Left renal cortex interstitium (tissue), 4 donors: ENCODE measurements at places on chromosomes 13 and 19.

DNA sequence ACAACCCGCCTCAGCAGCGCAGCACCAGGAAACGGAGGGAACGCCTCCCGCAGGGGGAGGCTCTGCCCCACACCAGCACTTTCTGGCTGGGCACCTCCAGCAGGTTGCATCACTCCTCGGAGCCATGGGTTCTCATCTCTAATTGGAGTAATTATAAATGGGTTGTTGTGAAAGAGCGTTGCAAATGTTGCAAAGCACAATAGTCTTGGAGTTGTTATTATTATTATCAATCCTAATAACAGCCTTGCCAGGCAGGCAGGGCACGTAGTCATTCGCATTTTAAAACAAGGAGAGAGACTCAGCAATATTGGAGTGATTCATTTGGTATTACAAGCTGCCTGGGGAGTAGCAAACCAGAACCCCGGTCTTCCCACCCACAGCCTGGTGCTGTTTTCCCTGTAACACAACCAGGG is 108.6 kb upstream of the GJB6 start:
- no peak for DNase-seq

GRCh38 chr19:55149078-55150003 is at the start of gene TNNT1:
TSS of gene TNNT1 (minus strand) at chr19:55149206. CDS start at chr19:55147157, 2,049 bp downstream.
- no peak for DNase-seq

DNA sequence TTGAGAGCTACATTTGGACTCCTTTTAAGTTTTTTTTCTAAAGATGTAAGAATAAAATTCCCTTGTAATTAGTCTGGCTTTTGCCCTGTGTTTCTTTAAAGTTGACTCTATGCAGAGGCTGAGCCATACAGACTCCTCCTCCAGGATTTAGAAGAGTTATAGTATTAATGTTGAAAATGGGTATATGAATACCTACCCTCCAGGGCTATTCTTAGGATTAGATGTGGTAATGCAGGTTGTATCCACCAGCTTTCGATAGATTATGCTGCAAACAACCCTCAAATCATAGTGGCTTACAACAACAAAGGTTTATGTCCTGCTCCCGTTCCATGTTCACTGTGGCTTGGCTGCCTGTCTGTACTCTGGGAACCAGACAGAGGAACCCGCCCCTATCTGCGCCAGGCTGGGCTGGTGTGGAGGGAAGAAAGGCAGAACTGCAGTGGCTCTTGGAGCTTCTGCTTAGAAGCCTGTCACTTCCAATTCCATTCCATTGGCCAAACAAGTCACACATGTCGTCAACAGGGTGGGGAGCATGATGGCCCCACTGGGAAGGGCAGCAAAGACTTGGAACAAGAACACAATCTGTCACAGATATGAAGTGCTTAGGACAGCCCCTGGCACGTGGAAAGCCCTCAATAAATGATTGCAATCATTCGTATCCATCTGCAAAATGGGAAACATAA is 290.8 kb downstream of the FOXO1 start:
- no peak for DNase-seq

DNA sequence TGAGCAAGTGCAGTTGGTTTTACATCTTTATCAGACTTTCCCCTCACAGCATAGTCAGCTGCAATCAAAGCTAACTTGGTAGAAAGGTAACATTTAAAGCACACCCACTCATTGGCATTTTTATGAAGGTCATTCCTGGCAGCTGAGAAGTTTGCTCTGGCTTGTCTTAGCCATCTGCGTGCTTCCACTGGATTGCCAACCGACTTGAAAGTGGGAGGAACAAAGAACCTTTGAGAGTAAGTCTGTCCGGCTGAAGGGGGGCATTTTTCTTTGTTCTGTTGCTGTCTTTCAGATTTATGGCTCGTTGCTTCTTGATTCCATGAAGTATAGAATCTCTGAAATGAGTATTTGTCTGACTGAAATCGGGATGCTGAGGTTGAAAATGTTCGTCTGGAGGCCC is 103.1 kb downstream of the SACS start:
- DNase-seq: no peak
